ENCODE measurements at places on chromosomes 3 and 15.

- no peak for DNase-seq
Observed at GRCh38 chr3:145882436-145882835, 278.5 kb downstream of the PLOD2 start.

GRCh38 chr3:50455161-50456018 lies 48.0 kb downstream of the CACNA2D2 start:
- no peak for DNase-seq

GRCh38 chr3:10116928-10117327 lies 1.5 kb downstream of the BRK1 start:
- no peak for DNase-seq

DNA sequence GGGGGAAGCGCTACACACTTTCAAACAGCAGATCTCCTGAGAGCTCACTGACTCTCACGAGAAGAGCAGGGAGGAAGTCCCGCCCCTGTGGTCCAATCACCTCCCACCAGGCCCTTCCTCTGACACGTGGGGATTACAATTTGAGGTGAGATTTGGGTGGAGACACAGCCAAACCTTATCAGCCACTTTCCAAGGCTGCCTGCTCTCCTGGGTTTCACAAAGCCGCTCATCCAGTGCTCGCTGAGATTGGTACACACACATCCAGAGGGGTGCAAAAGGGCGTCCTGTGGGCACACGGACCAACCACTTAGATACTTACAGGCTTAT lies 23.1 kb downstream of the XXYLT1 start:
- DNase-seq: no peak

DNA sequence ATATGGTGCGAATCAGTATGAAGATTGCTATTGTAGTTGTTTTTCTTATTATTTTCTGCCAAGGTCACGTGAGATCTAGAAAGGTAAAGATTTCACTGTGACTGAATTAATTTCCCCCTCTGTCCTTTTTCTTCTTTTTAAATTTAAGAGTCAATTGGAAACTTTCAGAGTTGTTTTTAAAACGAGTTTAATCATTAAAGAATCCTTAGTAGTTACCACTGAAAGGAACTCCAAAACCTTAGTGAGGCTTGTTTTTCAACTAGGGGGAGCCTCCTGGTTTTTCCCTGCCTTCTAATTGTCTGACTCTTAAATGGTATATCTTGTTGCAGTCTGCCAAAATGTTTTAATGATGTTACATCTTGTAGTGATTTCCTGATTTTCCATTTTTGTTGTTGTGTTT lies 17.6 kb downstream of the P2RY12 start:
- no peak for DNase-seq

DNA sequence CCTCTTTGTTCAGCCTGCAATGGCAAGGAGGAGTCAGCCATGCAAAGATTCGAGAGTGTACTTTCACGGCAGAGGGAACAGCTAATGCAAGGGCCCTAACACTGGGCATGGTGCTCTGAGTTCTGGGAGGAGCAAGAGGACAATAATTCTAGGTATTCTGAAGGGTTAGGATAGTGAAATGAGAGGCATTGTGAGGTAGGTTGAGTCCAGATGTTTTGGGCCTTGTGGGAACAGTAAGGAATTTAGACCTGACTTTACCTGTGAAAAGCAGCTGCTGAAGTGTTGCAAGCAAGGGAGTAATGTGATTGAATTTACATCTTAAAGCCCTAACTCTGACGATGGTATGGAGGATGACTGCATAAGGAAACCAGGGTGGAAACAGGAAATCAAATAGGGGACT lies 211.6 kb downstream of the CNTN3 start:
- no peak for DNase-seq

- no peak for DNase-seq
Observed at GRCh38 chr15:73997986-73998385, 3.5 kb downstream of the PML start.

GRCh38 chr15:31447931-31448634 lies 121.4 kb downstream of the KLF13 start:
- DNase-seq: no peak

- no peak for DNase-seq
Observed at GRCh38 chr3:133301731-133302130, 98.1 kb upstream of the BFSP2 start.

GRCh38 chr3:112463250-112463649 lies 36.0 kb downstream of the BTLA start:
- DNase-seq: no peak

DNA sequence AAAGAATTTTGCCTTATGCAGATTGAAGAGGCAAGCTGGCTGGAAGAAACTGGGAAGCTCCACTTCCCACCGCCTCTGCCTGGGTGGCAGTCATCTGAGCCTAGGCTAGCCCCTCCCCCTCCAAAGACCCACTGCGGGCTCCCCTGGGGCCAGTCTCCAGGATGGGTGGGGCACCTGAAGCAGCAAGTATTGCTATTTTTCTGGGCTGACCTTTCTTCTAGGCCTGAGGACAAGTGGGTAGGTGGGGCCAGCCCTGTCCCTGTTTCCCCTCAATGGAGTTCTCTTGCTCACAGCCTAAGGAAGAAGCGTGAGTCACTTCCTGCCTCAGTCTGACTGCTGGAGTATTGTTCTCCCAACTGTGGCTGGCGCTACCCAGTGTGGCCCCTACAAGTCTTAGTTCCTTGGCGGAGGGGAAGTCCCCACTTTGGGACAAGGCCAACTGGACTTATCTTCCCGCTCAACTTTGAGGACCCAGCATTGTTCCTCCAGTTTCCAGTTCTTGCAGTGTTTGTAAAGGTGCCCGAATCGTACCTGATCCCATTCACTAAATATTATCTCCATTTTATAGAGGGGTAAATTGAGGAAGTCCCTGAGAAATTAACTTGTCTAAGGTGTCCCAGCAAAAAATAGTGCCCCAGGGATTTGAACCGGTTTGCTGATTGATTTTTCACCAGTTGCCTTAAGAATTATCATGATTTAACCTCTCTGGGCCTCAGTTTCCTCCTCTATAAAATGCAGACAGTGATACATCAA lies 1.4 kb downstream of the FURIN start:
- peak; percentile 54 for DNase-seq

DNA sequence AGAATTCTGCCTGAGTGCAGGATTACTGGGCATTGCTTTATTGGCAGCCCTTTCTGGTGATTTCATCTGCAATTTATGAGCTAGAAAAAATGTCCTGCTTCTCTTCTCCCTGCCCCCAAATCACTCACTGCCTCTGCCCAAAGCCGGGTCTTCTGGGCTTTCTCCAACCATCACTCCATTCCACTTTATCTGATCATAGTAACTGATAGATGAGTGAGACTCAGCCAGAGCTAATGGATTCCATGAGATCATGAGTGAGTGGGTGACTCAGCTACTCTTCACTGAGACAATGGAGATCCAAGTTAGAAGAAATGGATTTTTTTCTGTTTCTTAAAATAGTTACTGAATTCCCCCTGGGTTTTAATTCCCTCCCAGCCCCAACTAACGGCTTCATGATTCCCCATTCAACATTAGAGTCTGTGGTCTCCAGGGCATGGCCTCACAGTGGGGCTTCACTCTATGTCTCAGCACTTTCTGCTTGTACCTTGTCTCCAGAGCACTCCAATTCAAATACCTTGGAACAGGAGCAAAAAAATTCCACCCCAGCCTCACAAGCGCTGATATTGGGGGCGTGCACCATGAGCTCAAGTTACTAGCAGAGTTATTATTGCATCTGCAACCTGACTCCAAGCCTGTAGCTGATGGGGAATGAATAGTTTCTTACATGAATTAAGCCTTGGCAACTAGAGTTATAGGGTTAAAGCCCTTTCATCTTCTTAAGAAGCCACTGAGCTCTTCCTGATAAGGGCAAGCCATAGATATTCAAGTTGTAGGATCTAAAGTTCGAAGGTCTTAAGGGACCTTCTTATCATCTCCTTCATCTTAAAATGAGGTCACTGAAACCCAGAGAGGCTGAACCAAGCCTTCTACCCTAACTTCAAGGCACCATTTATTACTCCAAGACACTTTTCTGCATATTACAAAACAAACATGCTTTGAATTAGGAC lies 85.9 kb downstream of the AGBL1 start:
- no peak for DNase-seq

DNA sequence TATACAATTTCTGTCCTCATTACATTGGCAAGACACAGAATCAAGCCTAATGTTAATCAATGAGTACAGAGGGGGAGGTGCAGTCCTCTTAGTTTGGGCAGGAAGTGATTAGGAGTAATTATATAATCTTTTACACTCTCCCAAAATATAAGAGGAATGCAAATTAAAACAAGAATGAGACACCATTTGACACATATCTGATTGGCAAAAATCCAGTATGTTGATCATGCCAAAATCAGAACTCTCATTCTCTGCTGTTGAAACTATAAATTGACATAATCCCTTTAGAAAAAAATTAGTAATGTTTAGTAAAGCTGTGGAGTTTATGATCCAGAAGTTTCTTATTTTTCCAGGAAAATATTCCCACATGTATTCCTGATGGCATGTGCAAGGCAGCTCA lies 373.4 kb downstream of the EPHA6 start:
- no peak for DNase-seq

DNA sequence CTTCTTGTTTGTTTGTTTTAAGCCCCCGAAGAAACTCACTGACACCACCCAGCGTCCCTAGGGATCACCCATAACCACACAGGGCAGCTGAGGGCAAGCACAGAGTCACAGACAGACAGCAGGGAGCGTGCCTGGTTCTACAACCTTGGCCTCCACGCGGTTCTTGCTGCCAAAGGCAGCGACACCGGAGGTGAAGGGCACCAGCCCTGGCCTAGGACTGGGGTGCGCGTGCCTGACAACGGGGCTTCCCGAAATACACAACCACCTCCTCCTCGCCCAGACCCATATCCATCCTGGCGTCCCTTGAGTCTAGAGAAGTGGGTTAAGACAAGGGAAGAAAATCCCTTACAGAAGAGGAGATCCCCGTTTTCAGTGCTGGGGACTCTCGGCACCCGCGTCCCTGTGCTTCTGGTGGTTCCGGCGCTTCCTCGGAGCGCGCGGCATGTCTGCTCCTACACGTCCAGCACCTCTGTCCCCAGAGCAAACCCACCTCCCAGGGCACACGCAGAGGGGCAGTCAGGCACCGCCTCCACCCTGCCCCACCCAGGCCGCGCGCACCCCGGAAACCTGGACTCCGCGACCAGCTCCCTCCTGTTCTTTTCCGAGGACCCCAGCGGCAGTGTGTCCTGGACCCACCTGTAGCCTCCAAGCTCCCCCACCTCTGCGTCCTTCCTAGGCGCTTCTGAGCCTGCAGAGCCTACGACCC lies 911 bp downstream of the RFTN1 start:
- DNase-seq: peak; percentile 51

- DNase-seq: no peak
Observed at GRCh38 chr3:140363801-140364200, 314.1 kb upstream of the TRIM42 start.

DNA sequence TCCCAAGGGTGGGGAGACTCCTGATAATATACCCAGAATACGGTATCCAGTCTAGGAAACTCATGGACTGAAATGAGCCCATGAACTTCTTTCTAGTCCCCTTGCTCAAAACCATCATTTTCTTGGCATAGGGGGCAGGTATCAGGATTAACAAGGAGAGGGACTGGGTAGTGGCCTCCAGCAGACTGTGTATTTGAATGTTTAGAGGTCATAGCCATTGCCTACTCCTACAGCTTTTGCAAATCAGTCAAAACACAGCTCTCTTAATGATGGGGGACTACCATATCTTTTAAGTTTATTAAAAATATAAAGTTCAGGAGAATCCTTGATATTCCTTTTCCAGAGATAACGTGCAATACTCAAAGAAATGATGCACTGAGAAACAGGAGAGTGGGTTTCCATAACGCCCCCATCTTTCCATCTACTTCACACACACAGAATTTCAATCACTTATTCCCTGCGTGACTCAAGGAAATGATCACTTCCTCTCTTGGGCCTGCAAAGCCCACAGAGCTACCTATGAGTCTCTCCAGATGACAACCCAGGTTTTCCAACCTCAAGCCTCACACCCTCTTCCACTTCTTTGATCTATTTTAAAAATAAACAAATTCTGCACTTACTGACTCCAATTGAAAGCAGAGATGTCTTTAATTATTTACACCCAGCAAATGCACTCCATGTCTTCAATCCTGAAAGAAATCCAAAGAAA lies 584.0 kb upstream of the LMCD1 start:
- peak; percentile 48 for DNase-seq

DNA sequence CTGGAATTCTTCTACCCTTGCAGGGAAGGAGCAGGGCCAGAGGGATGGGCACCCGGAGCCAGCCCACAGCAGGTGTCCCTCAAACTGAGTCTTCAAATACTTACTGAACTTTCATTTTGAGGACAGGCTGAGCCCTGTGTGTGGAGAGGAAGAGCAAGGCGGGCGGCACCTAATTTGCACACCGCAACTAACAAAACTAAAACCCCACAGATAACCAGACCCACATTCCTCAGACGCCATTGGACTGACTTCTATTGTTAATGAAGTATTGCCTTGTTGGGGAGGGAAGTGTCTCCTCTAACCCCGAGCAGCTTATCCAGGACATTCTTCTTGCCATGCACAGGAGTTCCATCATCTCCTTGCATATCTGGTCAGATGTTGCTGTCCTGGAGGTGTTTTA lies 105.2 kb upstream of the NR2E3 start:
- DNase-seq: no peak

DNA sequence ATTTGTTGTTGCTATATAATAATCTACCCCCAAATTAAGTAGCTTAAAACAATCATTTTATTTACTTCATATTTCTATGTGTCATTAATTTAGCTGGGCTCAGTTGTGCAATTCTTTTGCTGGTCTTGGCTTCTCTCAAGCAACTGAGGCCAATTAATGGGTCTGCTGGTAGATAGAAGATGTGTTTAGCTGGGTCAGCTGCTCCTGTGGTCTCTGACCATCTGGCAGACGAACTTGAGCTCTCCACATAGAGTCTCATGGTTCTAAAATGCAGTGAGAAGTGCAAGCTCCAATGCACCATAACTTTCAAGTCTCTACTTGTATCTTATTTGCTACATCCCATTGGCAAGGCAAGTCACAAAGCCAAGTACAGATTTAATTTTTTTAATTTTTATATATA lies 515.6 kb downstream of the ZIC1 start:
- DNase-seq: no peak

DNA sequence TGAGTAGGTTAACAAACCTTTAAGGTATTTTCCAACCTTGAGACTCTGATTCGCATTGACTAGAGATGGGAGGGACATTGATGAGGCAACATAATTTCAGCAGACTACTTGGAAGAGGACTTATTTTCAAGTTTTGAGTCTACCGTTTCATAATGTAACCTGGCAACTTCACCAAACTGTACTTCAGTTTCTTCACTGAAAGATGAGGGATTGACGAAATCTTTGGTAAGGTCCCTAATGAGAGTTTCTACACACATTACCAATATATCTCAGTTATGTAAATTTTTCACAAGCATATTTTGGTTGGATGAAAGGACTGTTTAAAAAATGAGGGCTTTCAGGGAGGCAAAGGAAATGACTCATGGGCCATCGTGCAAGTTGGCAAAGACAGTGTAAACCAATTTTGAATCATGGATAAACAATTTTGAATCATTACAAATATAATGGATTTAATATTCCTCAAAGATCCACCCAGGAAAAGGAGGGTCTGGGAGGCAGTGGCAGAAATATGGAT lies 28.7 kb upstream of the SEMA6D start:
- DNase-seq: no peak

- DNase-seq: no peak
Observed at GRCh38 chr3:155420881-155421486, 127.5 kb upstream of the STRIT1 start.

Measured in stimulated activated CD4-positive, alpha-beta T cell treated with anti-CD3 and anti-CD28 coated beads, Interleukin-4, amount 100 ng/mL, for 24 hours (primary cell).